Foreskin melanocyte (primary cell): ENCODE measurements at places on chromosomes 1 and 21.

GRCh38 chr1:214316593-214316992, 35.6 kb downstream of the SMYD2 start:
- DNase-seq: no peak

DNA sequence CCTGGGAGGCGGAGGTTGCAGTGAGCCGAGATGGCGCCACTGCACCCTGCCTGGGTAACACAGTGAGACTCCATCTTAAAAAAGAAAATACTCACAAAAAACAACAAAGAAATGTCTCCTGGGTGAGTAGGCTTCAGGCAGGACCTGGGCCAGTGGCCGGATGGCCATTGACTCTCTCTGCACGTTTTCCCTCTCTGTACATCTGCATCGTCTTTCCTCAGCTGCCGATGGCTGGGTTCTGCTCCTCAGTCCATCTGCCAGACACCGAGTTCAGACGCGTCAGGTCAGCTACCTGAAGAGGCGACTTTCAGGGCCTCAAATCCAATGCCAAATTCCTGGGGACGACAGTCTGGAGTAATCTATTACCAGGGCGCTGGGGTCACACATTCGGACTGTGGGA, 199.3 kb downstream of the CAMTA1 start:
- DNase-seq: no peak

GRCh38 chr1:116984406-116985160, 17.0 kb upstream of the CD101 start:
- DNase-seq: no peak

DNA sequence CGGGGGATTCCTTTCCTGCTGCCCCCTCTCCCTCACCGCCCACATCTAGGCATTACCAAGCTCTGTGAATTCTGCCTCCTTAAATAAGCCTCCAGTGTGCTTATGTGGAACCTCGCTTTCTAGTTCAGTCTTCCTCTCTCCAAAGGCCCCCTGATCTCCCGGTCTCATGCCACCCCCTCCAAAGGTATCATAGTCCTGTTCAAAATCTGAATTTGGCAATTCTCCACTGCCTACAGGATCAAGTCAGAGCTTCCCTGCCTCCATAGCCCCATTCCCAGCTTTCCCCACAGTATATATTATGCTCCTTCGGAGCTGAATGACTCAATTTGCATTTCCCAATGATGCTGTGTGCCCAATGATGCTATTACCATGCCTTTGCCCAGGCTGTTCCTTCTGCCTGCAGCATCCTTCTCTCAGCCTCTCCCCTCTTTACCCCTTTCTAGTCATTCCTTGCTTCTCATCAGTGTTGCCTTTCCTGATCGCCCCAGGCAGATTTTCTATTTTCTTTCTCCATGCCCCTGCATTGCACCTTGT, 1.7 kb downstream of the AZIN2 start:
- DNase-seq: no peak

GRCh38 chr1:180101411-180101810, 53.3 kb upstream of the QSOX1 start:
- no peak for DNase-seq
